ENCODE measurements at places on chromosomes 16 and 17.

DNA sequence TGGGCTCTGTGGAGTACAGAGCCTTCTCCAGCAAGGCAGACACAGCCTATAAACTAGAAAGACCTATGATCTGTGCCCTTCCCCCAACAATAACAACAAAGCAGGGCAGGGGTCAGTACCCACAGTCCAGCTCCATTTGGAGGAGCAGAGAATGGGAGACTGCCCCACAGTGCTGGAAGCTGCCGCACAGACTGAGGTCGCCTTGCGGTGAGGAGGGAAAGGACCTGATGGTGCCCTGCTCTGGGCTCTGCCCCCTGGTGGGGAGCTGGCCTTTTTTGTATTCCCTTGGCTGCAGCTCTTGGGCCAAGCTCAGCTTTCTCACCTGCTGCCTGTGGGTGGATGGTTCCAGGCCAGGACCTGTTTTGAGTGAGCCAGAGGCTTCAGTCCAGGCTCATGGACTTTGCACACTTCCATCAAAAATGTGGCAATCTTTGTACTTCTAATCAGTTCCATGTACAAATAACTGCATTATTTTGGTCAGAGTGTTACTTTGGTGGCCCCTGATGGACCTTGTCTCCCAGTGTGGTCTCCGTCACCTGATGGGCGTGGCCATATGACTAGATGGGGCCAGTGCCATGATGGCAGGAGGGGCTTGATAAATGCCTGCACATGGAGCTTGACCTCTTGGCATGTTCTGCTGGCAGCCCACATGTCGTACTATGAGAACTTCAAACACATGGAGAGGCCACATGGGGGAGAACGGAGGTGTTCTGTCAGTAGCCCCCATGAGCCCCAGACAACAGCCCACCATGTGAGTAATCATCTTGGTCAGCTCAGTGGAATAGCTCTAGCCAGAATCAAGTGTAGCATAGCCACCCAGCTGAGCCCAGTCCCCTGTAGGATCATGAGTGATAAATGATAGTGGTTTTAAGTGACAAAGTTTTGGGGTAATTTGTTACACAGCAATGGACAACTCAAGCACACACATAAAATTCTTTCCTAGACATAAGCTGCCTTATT lies 24.2 kb downstream of the B9D1 start:
- no peak for DNase-seq

- no peak for DNase-seq
Observed at GRCh38 chr16:1909561-1910231, 8.5 kb downstream of the HS3ST6 start.

GRCh38 chr16:89150981-89151380 lies 20.6 kb upstream of the CDH15 start:
- no peak for DNase-seq

DNA sequence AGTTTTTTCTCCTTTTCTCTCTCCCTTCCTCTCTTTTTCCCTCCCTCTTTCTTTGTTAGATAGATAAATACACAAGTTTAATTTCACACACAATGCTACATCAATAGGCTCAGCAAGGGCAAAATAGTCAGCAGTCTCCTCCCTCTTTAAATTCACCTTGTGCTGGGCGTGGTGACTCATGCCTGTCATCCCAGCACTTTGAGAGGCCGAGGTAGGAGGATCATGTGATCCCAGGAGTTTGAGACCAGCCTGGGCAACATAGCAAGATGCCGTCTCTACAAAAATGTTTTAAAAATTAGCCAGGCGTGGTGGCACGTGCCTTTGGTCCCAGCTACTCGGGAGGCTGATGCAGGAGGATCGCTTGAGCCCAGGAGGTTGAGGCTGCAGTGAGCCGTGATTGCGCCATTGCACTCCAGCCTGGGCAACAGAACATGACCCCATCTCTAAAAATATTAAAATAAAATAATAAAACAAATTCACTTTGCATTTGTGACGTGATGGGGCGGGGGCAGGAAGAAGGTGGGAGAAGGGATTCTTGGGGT lies 27.4 kb downstream of the IL21R start:
- DNase-seq: no peak

GRCh38 chr16:65725156-65725845 lies 603.4 kb upstream of the CDH11 start:
- DNase-seq: no peak

DNA sequence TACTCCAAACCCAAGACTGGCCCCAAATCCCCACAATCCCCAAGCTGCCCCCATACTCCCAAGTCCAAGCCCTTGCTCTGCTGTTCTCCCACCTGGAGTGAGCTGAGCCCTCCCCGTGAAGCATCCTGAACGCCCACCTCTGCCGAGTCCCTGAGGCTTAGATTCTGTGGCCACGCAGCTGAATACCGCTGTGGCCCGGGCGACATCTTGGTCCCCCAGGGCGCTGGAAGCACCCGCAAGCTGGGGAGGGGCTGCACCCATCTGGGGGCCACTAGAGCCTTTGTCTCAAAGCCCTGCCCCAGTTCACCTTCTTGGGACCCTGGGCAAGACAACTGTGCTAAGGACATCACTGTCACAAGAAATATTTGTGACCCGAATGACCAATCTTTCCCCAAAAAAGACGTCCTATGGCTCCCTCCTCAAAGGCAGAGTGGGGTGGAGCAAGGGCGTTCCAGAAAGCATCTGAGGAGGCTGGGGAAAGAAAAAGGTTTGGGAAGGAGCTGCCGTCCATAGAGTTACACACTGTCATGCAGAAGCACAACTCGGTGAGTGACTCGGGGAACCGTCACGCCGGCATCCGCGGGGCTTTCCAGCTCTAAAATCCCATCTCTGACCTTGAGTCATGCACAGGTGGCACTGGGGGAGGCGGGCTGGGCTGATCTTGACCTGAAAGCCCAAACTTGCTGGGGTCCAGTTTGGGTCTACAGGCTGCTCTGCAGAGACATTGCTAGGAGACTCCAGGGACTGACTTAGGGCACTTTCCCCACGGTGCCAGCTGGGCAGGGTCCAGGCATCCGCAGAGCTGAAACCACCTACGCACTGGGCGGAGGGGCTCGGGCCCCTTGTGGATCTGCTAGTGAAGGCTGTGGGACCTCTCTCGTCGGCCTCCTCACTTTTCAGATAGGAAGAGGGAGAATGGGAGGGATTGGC lies 6.6 kb downstream of the PTX4 start:
- DNase-seq: no peak

- DNase-seq: no peak
Observed at GRCh38 chr17:75269844-75270217, 1.2 kb downstream of the MIF4GD start.

- DNase-seq: no peak
Observed at GRCh38 chr17:32831627-32832243, 45.2 kb downstream of the MYO1D start.

DNA sequence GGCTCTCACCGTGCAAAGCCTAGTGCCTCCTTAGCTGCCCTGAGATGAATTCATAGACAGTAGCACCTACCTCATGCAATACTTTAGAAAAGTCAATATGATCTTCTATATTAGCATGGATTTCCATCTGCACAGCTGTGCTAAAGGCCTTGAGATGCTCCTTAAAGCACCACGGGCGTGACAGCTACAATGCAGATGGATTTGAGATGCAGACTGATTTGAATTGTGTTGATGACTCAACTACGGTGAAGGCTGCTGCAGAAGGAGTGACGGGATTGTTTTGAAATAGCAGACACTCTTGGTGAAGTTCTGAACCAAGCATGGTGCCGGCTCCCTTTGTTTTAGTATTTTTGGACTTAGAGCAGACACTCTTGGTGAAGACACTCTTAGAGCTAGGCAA lies 88.2 kb downstream of the SPECC1 start:
- peak; percentile 44 for DNase-seq

GRCh38 chr16:81241706-81242105 lies 3.2 kb downstream of the BCO1 start:
- DNase-seq: no peak

DNA sequence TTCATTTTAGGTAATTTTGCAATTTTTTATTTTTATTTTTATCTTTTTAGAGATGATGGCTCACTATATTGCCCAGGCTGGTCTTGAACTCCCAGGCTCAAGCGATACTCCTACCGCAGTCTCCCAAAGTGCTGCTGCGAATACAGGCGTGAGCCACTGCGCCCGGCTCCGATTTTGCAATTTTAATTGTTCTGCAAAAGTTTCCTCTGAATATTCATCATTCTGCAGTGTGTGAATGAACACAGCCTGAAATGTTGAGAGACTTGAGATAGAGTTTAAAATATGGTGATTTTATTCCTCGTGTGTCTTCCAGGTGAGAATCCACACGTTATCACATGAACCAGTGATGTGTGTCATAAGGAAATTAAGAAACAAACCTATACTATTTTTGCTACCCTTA lies 75.8 kb downstream of the KCNJ12 start:
- DNase-seq: no peak

DNA sequence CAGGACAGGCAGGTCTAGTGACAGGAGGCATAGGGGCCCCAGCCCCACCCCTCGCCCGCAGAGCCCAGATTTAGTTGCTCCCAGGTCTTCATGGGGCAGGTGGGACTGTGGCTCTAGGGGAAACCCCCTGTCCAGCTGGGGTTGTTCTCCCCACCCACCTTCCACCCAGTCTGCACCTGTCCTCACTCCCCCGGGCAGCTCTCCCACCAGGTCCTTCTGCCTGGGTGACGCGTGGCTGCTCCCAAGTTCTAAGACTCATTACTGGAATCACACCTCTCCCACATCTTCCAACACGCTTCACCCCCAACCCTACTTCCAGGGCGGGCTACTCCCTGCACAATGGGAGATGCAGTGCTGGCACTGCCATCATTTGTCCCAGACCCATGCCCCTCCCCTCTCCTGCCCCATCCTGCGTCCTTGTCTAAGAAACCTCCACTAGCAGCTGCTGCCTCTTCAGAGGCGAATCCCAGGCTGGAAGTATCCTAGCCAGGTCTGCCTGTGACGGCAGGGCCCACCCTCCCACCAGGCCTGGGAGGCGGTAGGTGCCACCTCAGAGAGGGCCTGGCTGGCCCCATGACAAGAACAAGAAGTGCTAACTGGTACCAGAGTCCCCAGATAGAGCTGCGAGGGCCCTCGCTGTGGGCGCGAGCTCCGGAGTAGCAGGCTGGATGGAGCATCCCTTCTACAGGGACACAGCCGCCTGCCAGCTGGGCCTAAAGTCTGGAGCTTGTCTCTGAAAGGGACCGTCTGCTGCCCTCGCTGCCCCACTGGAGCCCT lies 22.8 kb downstream of the GRIN2C start:
- no peak for DNase-seq

DNA sequence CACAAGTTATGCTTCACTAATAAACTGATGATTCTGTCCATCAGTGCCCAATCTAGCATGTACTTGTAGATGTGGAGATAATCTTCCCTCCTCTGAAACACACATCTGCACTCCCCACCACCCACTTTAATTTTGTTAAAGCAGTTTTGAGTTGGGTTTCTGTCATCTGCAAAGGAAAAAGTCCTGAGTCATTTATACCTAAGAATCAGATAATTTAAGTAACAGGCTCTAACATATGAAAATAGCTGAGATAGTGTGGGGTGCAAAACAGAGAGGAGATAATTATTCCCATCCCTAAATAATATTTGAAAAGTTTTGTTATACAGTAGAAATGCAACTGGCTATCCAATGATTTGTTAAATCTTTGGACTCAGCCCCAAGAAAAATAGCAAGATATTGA lies 67.7 kb upstream of the ALOX12 start:
- no peak for DNase-seq

DNA sequence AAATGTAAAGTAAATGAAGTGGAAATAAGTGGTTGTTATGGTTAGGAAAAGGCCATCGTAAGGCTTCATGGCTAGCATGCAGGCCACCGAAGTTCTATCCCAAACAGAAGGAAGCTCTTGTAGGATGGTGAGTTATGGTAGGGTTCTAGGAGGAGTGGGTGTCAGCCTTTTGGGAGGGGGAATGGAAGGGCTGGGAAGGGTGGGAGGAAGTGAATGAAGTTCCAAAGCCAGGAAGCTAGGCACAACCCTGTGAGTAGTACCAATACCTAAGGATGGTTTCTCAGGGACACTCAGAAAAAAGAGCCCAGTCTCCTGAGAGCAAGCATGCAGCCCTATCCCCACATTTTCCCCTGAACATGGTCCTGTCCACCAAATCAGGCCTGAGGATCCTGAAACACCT lies 36.3 kb upstream of the CDRT4 start:
- no peak for DNase-seq

- DNase-seq: no peak
Observed at GRCh38 chr16:86857807-86858206, 279.5 kb downstream of the FOXL1 start.

DNA sequence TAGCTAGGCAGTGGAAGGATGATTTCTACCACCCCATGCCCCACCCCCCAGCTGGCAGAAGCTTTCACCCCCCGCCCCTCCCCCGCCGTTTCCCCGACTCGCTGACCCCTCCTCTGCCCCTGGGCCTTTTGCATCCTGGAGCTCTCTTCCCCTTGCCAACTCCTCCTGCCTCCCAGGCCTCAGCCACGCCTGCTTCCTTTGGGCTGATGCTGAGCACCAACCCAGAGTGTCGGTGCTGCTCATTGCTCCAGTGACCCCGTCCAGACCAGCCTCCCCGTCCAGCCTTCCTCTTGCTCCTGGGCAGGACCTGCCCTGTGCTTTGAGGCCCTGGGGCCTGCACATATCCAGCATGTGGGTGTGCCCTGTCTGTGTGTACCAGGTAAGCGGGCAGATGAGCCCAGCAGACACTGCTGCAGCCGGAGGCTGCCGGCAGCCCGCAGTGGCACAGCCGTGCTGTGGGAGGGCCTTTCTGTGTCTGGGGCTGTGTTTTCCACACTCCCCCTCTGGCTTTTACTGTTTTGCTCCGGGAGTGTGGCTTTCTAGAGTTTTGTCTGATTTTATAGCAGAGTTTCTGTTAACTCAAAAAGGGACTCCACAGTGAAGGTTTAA lies 72.9 kb downstream of the JPH3 start:
- no peak for DNase-seq

- DNase-seq: no peak
Observed at GRCh38 chr17:10305398-10305797, 67.4 kb downstream of the MYH13 start.

DNA sequence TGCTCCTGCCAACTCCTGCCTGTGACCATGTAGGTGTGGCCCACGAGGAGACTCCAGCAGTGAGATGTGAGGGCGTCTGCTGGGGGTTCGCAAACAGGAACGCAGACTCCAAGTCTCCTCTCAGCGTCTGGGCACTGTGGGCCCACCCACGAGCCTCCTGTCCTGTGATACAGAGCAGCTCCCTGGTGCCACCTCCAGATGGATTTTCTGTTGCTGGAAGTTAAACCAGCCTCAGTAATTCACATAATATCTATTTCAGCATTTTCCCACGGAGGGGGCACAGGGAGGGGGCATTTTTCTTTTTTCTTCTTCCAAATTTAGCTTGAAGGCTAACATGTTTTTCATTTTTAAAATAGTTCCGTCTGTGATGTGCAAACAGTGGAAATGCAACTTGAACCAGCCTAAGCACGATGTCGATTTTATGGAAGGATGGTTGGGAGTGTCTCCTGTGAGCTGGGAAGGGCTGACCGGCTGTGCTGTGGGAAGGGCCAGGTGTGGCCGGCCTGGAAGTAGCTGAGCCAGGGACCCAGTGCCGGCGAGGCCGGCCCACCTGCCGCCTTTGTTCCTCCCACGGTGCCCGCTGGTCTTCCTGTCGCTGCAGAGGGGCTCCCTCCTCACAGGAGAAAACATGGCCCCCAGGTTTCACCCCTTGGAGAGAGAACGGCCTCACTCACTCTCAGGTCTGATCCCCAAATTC lies 3.9 kb upstream of the RAB40B start:
- no peak for DNase-seq
